ENCODE measurements at places on chromosomes 2 and 18. TPM values are rescaled to one million over a fixed set of nuclear protein-coding genes. Genes with fewer than 3 reads are reported as not detected.

DNA sequence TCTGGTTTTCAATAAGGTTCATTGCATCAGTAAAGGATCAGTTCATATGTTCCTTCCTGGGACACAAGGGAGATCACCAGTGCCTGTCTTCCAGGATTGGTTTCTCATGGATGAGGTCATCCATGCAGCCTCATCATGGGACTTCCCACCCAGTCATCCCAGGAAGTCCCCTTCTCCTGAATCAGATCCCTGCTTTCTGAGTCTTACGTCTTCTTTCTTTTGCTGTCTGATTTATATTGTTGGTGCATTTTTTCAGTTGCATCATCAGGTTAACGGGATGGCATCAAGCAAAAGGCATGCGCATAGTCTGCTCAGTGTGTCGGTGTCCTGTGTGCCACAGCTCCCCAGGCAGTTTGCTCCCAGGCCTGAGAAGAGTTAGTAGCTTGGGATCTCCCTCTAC is 105.9 kb downstream of the SOX11 start:
- no peak for DNase-seq

- no peak for DNase-seq
Measured at GRCh38 chr2:196606516-196606915, 33.0 kb upstream of the CCDC150 start.

GRCh38 chr18:76458522-76459311 is 36.3 kb downstream of the ZNF516 start:
- no peak for DNase-seq

DNA sequence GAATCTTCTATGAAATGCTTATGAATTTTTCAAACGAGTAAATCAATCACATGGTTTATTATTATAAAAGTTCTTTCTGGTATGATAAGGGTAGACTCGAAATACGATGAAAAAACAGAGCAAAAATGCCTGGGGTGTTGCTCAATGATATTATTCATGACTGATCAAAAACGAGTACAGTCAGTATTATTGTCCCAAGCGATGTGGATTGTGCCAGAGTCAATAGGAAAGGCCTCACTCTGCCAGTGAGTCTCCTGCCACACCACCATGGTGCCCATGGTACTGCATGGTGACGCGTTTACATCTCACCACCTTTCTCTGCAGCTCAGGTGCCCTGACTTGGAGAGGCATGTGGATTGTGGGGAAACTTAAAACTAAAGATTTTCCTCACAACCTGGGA is 58.5 kb downstream of the KCTD1 start:
- DNase-seq: no peak

RESP18 gene
- total RNA-seq: not detected

- no peak for DNase-seq
Measured at GRCh38 chr2:164388511-164388910, 232.8 kb downstream of the GRB14 start.

DNA sequence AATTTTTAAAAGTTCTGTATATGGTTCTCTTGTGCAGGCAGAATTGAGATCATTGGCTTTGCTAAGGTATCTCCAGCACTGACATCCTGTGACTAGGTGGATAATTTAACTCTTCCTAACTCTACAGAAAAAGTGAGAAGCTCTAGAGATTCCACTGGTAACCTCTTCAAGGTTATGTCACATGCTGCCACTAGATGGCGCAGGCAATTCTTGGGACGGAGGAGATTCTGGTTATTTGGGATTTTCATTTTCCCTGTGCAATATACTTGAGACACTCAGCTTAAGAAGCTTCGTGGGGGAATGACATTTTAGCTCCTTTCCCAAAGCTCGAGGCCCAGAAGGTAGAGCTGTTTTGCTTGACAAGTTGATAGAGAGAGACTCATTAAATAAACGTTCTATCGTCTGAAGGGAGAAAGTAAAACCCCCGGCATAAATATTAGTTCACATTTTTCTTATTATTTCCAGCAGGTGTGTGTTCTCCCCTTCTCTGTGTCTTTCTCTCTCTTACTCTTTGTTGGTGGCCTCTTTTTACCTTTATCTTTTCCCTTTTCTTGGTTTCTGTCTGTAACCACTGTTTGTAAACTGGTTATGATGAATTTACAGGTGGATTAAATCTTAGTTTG is 26.6 kb upstream of the LANCL1 start:
- DNase-seq: no peak

- no peak for DNase-seq
Measured at GRCh38 chr2:45072064-45072861, 63.0 kb upstream of the SIX2 start.

Data from chondrocyte (in vitro differentiated cells).